RKO (cell line): ENCODE measurements at places on chromosomes 16 and 17.

GRCh38 chr16:12433691-12434390 lies 369.8 kb downstream of the CPPED1 start:
- DNase-seq: no peak

DNA sequence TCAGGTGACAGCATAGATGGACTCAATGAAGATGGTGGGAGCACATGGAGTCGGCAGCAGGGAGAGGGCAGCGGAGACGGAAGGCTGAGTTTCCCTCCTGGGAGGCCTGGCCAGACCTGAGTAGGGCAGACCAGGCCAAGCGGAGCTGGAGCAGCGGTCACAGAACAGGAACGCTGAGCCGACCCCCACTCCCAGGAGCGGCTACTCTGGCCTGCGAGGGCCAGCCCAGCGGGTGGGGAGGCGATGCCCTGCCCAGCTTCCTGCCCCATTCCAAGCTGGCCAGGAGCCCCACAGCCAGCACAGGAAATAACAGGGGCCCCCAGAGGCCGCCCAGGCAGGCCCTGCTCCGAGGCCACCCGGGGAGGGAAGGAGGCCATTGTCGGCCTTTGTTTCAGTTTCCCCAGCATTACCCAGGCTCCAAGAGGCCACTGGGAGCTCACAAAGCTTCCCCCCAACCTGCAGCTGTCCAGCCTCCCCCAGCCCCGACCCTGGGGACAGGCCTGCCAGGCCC lies 79.8 kb downstream of the ZNF423 start:
- no peak for DNase-seq

DNA sequence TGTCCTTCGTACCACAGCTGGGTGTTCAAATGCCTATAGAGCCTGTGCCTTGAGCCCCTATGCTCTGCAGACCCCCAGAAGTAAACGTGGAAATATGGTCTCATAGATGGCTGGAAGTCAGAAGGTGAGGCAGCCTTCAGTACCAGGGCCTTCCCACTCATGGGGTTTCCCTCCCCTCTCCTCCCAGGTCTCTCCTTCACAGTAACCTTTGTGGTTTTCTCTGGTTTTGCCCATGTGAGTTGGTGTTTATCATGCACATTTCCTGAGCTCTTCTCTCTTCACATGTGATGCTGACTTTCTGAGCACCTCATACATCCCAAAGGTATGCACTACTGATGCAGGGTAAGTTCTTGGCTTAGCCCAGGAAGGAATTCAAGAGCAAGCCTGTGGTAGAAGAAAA lies 35.4 kb downstream of the TMEM114 start:
- DNase-seq: no peak

GRCh38 chr17:73039282-73039681 lies 53.2 kb downstream of the SLC39A11 start:
- no peak for DNase-seq

DNA sequence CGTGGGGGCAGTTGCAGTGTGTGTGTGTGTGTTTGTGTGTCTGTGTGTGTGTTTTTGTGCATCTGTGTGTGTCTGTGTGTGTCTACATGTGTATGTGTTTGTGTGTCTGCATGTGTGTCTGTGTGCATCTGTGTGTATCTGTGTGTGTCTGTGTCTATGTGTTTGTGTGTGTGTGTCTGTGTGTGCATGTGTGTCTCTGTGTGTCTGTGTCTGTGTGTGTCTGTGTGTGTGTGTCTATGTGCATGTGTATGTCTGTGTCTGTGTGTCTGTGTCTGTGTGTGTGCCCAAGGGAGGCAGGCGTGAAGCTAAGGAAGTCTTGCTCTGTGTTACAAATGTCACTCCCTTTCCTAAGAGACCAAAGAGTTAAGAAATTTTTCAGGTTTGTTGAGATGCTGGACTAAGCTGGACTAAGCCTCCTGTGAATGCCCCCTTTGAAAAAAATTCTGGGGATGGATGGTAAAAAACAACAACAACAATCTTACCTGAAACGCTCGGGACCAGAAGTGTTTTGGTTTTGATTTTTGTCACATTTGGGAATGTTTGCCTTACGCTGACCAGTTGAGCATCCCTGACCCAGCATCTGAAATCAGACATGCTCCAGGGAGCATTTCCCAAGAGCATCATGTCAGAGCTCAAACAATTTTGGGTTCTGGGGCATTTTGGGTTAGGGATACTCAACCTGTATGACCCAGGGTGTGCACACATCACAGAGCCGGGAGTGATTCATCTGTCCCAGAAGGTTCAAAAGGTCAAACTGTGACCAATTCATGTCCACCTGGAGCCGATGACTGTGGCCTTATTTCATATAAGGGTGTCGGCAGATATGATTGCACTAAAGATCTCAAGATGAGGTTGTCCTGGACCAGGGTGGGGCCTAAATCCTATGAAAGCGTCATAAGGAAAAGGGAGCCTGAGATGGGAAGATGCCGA lies 48.6 kb upstream of the ZNF469 start:
- DNase-seq: no peak

- no peak for DNase-seq
These were observed 166.4 kb downstream of the CEP112 start for GRCh38 chr17:66025551-66025950.

- DNase-seq: no peak
These were observed at the start of gene QPRT for GRCh38 chr16:29678691-29679267. QPRT (plus strand) TSS chr16:29679180; CDS start chr16:29679198, 18 bp downstream.

- DNase-seq: peak; percentile 22
These were observed 198.0 kb upstream of the MPHOSPH6 start for GRCh38 chr16:82368041-82368440.

DNA sequence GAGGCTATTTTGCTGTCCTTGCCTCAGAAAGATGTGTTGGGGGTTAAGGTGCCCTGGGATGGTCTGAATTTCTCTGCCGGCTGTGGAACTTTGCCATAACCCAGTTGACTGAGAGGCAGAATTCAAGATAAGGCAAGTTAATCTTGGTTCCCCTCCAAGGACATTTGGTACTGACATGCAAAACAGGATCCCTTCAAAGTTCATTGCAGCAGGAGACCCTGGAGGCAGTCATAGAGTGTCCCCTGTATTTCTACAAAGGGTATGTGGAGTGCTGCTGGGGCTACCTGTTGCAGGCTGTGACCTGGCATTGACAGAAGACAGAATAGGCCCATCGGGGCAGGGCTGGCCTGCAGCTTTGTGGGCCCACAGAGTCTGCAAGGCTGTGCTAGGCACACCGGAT lies 135.6 kb upstream of the IRX3 start:
- DNase-seq: no peak
